Stimulated activated CD4-positive, alpha-beta T cell treated with anti-CD3 and anti-CD28 coated beads, Interleukin-1b, Interleukin-23, amount 100 ng/mL, for 4 hours (primary cell): ENCODE measurements at places on chromosomes 13 and 19.

GRCh38 chr13:34587576-34587975, 354.5 kb upstream of the NBEA start:
- no peak for DNase-seq

- no peak for DNase-seq
These were observed 466.3 kb downstream of the COG6 start for GRCh38 chr13:40121722-40122121.

DNA sequence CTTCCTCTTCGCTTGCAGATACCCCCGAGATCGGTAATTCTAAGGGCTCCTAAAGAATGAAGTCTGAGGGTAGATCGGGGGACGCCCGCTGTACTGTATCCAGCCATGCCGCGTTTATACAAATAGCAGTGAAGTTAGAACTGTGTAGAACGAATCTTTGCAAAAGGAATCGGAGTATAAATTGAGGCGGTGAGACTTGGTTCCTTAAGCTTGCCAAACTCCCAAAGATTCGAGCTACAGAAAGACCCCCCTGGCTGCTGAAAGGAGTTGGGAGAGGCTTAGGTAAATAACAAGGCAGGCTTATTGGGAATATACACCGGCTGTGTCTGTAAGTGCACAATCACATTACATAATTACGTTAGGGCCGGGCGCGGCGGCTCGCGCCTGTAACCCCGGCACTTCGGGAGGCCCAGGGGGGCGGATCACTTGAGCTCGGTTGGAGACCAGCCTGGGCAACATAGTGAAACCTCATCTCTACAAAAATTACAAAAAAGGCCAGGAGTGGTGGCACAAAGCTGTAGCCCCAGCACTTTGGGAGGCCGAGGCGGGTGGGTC, 12.2 kb downstream of the TMEM160 start:
- no peak for DNase-seq

- no peak for DNase-seq
These were observed 2.2 kb downstream of the ABCA7 start for GRCh38 chr19:1041835-1042685.

DNA sequence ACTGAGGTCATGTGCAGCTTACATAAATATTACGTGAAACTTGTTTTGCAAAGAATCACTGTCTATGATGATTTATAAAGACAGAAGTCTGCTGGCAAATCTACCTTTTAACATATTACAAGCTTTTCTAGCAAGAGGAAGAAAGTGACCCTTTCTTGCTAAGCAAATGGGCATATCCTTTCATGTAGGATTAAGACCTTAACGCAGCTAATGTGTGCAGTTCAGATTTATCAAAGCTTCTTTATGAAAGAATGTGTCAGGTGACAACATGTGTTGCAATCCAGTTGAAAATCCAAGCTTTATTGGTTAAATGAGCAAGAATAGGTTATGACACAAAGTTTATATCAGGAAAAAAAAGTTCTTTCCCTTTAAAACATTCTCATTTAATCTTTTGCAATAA, 115.6 kb upstream of the NBEA start:
- DNase-seq: no peak

DNA sequence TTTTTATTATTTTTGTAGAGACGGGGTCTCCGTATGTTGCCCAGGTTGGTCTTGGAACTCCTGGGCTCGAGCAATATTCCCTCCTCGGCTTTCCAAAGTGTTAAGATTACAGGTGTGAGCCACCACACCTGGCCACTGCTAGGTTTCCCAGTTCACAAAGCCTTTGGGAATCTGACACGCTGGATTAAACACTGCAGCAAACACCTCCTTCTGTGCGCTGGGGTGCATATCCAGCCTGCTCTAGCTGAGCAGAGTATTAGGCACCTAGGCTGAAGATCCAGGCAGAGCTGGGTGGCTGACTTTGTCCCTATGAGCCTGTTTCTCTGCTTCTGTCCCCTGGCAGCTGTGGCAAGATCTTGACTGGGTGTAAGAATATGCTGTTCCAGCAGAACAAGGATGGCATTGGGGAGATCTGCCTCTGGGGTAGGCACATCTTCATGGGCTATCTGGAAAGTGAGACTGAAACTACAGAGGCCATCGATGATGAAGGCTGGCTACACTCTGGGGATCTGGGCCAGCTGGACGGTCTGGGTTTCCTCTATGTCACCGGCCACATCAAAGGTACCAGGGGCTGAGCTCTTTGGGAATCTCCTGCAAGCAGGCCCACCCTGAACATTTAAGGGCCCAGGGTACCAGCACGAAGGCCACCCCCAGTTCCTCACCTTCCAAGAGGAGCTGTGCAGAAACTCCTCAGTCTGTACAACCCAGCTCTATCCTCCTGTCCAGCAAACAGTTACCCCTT, 49.8 kb downstream of the ACSBG2 start:
- DNase-seq: no peak

DNA sequence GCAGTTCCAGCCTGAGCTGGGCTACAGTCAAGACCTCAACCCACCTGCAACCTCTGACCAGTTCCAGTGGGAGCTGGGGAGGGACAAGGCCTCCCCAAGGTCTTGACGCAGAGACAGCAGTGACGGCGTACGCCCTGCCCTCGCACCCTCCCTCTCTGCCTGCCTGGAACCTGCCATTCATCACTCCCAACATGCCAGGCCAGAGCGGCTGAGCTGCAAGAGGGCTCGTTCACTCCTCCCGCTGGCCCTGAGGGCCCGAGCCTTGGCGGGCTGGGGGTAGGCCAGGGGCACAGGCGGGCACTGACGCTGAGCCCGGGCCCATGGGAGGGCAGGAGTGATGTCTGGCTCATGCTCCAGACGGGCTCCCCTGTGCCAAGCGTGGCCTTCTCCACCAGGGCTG, 8.2 kb downstream of the NDUFA11 start:
- no peak for DNase-seq

GRCh38 chr13:106186366-106187030, 349.0 kb downstream of the EFNB2 start:
- DNase-seq: no peak

- DNase-seq: no peak
These were observed 4.9 kb downstream of the ARHGEF7 start for GRCh38 chr13:111119966-111120365.

DNA sequence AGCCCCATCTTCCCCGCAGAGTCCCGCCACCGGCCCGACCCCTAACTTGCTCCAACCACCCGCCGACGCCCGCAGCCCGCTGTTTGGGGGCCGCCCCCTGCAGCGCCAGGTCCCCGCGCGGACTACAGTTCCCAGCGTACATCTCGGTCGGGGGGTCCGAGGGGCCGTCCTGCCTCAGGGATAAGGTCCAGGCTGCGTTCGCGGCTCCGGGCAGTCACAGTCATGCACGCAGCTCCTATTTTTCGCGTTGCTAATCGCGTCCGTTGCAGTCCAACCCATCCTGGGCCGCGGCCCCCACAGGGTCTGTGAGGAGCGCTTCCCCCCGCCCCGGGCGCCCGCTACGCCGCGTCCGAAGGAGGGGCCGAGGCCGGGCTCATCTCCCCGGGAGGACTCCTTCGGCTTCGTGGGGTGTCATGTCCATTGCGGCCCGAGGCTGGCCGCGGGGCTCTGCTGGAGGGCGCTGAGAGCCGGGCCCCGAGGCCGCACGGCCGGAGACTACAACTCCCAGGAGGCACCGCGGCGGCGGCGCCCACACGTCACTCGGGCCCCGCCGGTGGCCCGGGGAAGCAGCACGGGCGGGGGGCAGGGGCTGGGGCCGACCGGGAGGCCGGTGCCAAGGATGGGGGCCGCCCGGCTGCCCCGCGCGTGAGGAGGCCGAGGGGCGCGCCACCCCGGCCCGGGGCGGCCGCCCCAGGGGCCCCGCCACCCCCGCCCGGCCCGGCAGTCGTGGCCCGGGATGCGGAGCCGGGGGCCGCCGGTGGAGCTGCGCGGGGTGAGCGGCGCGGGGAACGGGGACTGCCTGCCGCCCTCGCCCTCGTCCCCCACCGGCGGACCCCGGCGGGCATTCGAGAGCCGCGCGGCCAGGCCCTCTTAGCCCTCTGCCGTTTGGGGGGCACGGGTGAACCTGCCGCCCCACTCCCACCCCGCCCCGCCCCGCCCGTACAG, at the start of gene MAP3K10:
TSS of gene MAP3K10 (plus strand) at position 536 of the 945 bp plus-strand sequence. CDS start 606 bp downstream, outside the sequence.
- DNase-seq: peak; percentile 73

DNA sequence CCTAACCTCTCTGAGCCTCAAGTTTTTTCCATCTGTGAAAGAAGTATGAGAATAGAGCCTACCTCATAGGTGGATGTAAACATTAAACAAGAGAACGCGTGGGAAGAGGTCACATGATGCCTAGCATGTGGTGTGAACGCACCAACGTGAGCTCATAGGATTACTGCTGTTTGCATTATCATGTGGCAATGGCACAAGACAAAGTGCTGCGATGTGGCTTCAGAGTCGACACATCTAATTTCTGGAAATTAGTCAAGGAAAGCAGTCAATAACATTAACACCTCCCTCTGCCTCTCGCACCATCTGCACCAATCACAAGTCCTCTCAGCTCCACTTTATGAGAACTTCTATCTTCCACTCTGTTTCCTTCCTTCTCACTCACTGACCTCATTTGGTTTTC, 489.7 kb downstream of the COG6 start:
- DNase-seq: no peak

DNA sequence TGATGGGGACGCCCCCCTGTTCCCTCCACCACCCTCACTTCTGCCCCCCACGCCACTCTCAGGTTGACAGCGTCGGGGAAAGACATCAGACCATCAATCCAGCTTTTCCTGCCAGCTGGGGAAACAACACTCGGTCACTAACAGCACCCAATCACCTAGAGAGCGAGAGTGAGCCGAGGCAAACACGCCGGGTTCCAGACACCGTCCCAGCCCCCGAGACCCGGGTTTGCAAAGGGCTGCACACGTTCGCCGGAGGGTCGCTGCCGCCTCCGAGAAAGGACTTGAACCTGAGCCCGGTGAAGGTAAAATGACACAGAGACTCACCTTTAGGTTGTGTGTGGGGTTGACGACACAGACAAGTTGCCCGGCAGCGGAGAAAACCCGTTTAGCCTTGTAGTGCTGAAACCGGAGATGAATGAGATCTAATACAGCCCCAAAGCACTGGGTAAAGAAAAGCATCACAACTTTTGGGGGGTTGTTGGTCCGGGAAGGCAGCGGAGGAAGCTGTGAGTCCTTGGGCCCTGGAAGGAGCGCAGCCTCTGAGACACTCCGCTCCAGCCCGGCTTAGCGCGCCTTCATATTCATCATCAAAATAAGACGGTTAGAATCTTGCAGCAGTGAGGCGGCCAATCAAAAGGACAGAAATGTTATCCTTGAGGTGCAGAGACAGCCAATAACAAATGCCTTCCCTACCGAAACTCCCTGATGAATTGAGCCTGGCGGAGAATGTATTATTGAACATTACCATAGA, at the start of gene SIAH3:
TSS of gene SIAH3 (minus strand) at position 583 of the 751 bp plus-strand sequence. CDS start at position 459, 124 bp downstream.
- no peak for DNase-seq

DNA sequence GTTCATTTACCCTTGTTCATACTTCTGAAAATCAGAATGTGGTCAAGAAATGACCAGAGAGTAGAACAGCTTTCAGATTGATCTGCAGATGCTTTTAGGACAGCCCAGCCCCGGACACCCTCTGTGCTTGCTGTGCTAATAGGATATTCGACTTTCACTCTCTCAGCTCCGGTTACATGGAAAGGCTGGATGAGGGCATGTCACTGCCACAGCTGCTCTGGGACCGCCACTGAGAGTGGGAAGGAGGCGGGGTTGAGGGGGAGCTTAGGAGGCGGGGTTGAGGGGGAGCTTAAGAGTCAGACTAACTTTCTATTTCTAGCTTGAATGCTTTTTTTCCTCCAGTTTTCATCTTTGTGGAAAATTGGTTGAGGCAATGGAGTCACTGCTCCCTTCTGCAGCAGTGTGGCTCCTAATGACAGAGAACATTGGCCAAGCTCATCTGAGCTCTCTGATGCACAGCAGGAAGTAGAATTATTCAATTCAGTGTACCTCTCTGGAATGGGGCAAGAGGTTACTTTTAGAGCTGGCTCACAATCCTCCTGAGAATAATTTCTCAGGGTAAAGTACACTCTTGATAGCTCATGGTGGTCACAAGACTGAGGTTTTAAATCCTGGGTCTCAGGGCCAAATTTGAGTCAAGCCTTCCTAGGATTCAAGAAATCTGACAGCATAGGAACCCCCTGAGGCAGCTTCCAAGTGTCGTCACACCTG, 74.6 kb upstream of the NPAS1 start:
- no peak for DNase-seq

DNA sequence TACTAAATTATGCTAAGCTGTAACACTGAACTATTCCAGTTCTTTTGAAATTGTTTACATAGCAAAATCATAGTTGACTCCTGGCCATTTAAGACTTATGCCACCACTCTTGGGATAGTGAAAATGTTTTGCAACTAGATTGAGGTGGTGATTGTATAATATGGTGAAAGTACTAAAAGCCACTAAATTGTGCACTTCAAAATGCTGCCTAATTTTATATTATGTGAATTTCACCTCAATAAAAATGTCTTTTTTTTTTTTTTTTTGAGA, 5.0 kb upstream of the SAE1 start:
- DNase-seq: no peak

DNA sequence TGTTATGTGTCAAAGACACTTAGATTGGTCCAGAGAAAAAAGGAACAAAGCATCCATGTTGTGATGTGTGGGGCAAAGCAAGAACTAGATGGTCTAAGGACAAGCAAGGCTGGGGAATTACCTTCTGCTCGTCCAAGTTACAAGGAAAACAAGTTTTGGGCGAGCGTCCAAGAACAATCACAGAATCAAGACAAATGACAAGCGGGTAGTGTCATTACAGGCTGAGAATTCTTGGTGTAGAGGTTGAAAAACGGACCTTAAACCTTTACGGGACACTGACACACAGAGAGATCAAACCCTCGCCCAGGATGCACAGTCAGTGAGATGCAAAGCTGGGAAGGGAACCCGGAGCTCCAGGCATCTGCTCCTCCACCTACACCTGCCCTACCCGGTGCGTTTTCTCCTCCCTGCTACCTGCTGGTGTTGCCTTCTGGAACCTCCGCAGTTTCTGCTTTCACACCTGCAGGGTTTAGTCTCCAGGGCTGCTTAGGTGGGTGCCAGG, 515 bp upstream of the ZNF324B start:
- DNase-seq: no peak

DNA sequence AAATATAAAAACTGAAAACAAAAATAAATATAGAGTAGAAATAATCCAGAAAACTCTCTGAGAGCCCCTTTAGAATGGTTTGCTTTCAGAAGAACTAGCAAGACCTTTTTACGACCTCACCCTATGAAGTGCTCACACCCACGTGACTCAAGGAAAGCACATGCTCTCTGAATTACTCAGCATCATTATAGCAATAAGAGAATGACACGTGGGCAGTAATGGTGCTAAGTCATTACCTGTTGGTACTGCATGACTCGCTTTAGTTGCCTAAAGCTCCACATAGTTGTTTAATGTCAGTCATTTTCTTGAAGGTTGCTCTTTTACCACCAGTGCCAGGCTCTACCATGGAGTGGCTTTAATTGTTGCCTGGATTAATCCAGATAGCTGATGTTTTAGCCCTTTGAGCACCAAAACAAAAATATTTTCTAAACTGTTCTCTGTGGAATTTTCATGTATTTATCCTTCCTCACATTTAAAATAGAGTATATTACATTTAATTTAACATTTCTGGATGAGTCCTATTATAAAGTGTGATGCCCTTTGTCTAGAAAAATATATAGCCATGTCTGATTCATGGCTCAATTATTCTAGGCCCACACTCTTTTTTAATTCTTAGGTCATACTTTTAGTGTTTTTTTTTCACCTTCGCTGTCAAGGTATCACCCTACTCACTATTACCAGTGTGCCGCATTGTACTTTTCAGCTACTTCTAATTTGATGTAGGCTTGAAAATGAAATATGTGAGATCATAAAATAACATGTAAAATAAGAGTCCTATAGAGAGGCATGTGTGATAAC, 56.8 kb downstream of the THSD1 start:
- DNase-seq: no peak
